ENCODE measurements at places on chromosomes 3 and 15.

DNA sequence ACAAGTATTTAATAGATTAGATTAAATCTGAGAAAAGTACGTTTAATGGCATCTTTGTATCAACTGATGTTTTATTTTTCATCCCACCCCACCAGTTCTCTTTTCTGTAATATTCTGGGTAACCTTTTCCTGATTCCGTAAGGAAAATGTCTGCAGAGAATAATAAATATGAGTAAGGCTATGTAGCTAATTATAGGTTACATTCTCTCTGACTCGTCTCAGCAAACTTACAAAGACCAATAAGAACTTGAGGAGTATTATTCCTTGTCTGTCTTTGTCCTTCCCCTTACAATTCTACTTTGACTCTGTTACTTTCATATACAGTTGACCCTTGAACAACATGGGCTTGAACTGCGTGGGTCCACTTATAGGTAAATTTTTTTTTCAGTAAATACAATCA lies 12.1 kb downstream of the SNAP23 start:
- DNase-seq: no peak

DNA sequence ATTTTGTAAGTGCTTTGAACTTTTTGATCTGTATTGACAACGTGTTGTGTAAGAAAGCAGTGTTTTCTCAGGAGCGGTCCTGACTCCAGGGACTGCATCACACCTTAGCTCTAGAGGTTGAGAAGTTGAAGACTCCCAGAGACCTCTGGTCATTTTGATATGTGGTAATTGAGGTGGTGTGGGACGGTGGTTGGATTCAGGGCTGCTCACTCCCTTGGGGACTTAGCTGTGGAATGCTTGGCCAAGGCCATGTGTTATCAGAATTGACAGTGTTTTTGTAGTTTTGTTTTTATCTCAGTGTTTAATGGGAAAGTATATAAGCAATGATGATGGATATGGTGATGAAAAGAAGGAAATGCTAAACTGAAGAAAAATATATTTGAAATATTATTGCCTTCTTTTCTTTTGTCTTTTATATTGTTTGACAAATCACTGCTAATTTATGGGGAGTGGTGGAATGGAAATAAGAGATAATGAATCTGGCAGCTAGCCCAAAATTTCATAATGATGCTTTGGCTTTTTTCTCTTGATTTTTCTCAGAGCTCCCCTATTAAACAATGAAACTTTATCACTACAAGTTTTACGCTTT lies 16.0 kb downstream of the CMSS1 start:
- no peak for DNase-seq

DNA sequence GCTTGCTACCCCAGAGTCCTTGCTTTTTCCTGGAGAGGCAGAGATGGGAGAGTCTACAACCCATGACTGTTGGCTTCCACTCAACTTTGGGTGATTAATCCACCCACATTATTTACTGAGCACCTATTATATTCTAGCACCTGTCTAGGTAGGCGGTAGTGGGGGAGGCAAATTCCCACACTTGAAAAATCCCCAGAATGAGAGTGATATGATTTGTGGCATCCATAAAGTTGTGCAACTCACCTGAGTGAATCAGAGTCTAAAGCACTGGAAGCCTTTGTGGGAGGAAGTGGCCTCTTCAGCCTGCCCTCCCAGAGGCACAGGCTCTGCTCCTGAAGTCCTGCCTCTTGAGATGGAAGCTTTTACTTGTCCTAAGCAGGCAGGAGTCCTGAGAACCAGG lies 40.4 kb upstream of the CTNNB1 start:
- DNase-seq: no peak

DNA sequence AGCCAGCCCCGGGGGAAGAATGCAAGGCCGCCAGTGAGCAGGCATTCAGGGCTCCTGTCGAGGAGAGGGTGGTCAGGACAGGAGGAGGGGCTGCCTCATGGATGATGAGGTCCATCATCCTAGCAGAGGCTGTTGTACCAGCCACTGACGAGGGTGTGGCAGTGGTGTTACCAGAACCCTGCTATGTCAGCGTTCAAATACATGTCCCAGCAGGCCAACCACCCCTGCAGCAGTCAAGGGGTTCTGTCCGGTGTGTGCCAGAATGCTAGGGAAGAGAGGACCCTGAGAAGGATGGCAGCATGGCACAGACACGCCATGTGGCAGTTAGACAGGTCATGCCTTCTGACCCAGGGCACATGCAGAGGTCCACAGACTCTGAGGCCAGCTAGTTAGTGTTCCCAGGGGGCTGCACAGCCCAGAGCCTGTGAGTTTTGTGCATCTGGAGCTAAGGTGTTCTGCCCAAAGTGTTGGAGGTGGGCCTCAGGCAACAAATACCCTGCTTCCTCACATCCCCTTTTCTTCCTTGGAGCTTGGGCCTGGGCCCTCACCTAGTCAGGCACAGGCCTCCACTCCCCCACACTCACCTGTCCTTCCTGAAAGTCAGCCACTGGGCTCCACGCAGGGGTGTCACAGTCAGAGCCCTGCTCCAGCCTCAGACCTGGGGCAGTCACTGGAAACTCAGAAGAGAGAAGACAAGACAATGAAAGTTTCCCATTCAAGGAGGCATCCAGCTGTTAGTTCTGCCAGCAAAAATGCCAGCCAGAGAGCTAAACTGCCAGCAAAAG lies 7.8 kb downstream of the PAK6 start:
- no peak for DNase-seq

DNA sequence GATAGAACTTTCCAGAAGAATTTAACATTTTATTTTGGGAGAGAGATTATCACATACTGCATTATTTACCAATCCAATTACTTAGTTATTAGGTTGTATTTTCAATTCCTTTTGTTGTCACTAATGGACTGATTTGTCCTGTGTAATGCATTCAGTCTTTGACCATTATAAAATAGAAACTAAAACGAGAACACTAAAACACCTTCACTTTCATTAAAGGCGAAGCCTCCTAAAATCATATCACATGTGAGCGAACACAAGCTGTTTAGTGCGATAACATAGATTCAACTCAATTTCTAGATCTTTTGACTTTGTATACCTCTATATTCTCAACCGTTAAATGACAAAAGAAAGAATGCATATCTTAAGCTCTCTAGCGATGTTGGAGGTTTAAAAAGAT lies 253.4 kb downstream of the VGLL3 start:
- DNase-seq: no peak

DNA sequence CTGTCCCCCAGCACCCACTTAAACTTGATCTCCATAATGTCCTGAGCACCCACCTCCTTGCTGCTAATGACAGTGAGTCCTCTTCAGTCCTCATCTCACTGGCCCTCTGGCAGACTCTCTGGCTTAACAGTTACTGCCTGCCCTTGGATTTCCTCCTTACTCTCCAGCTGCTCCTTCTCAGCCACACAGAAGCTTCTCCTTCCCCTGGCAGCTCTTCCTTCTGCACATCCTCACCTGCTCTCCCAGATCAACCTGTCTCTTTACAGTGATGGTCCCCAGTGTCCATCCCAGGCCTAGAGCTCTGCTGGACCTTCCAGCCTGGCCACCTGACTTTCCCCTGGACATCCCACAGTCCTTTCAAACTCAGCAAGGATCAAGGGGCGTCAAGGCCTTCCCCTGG lies 47.4 kb upstream of the SMAD3 start:
- no peak for DNase-seq

- no peak for DNase-seq
Observed at GRCh38 chr3:153830552-153830951, 290.6 kb upstream of the ARHGEF26 start.

GRCh38 chr3:58041182-58041825 lies 33.1 kb downstream of the FLNB start:
- DNase-seq: no peak

- DNase-seq: no peak
Observed at GRCh38 chr15:70651303-70651845, 112.0 kb downstream of the UACA start.

DNA sequence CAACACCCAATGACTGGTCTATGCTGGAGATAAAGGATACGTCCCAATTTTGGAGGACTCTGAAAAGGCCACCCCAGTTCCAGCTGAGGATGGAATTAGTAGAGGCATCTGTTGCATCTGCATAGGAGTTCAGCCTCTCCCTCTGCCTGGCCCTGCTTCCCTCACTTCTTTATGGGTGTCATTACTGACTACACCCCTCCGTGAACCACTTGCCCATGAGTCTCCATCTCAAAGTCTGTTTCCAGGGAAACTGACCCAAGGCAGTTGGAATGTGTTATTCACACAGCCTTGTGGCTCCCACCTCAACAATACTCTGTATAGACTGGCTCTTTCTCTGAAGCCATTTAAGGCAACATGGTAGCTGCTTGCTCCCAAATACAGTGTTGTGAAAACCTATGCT lies 21.4 kb upstream of the PCOLCE2 start:
- DNase-seq: no peak

DNA sequence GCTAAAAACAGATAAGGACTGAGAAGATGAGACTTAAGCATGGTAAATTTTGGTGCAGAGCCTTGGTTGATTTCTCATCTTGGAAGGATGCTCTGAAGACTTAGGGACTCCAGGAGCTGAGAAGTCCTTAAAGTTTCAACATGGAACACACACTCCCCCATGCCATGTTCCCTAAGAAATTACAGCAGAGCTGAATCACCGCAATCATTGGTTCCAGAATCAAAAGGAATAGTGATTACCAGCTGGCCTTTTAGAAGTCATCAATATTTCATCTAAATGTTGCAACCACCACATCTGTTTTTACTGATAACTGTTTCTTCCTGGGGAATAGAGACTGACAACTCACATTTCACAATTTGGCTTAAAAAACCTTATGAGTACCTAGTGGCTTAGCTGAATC lies 229.3 kb downstream of the MINAR1 start:
- no peak for DNase-seq

GRCh38 chr3:34011171-34012101 lies 213.0 kb downstream of the PDCD6IP start:
- DNase-seq: no peak

DNA sequence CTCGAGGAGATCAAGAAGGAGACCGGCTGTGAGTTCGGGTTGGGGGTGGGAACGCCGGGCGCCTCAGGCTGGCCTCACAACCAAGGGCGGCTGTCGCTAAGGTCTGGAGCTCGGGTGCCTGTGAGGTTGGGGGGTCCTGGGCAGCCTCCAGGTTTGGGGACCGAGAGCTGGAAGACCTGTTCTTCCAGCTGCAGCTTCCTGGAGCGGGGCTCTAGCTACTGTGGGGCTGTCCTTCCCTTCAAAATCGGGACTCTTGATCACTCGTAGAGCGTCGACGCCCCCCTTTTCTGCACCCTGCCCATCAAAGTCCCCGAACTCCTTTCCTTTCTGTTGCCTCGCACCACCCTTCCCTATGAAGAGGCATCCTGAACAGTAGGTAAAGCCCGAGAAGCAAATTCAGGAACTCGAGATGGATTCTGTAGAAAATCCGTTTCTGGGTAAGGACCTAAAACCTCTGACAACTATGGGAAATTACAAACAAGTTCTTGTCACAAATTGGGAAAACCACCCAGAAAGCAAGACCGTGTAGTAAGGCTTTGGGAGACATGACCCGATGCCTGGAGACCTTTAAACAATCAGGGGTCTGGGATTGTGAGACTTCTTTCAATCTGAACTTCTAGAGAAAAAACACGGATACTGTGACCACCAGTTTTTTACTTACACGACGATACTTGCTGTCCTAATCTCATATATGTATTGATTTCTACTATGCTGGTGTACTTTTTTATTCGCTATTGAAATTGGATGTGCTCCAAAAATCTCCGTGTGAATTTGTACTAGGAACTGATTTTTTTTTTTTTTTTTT lies 556 bp downstream of the CHP1 start:
- DNase-seq: no peak

GRCh38 chr3:157110761-157111278 lies 49.1 kb downstream of the CCNL1 start:
- no peak for DNase-seq

- DNase-seq: no peak
Observed at GRCh38 chr3:39414421-39414907, 7.9 kb downstream of the RPSA start.

- DNase-seq: no peak
Observed at GRCh38 chr3:136994772-136995516, 37.2 kb downstream of the IL20RB start.

DNA sequence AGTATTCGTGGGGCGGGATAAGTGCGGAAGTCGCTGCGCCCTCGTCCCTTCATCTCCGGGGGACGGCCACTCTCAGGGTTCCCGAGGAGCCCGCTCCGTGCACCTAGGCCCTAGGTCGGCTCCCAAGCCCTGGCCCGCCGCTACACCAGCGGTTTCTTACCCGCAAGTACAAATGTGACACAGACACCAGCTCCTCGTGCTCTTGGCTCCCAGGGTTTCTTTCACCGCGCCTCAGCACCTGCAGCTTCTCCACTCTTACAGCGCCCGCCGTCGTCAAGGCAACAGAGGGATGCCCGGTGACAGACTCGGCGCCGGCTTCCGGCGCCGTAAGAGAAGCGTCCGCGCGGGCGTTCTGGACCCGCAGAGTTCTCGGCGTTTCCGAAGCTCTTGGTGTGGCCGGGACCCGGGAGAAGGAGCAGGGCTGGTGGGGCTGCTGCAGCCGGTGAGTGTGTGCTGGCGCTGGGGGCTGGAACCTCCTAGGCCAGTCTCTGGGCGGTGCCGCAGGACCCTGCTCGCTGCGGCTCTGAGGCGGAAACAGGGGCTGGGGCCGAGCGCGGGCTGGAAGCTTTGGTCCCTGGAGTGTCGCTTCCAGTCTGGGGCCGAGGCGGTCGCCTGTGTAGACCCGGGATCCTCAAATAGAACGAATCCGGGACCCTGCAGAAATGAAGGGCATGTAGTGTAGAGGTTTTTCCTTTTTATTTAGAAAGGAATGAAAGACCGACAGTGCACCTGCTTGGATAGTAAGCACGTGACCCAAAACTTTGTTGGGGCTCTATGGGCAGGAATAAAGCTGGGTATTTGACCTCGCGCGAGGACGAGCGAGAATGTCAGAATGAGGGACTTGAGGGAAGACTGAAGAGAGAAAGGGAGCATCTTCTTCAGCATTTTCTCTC lies 155.4 kb upstream of the GOLGA6L4 start:
- peak; percentile 21 for DNase-seq

DNA sequence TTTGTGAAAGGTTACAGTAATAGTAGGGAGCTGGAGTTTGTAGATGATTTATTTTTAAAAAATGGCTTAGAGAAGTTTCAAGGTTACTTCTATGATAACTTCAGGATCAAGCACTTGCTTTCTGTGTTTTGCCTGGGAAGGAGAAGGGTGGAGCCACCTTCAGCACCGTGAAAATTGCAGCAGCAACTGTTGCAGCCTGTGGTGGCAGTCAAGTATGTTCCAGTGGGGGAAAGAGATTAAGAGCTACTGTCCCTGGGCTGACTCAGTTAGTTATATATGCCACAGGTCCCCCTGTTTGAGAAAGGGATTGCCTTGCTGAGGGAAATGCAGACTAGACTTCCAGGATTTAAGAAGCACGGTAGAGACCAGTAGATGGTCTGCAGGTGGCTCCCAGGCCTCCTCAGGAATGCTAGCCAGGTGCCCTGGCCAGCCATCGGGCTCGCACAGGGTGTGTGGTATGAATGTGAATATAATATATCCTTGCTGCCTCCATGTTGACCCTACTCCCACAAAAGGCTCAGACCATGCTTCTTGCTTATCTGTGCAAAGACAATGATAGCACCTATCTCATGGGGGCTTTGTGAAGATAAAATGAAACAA lies 389.5 kb downstream of the CACNA2D3 start:
- DNase-seq: no peak

All from stimulated activated CD4-positive, alpha-beta T cell treated with anti-CD3 and anti-CD28 coated beads, TNF-alpha, amount 100 ng/mL, for 1 hour (primary cell).